ENCODE measurements at places on chromosomes 4 and X.

DNA sequence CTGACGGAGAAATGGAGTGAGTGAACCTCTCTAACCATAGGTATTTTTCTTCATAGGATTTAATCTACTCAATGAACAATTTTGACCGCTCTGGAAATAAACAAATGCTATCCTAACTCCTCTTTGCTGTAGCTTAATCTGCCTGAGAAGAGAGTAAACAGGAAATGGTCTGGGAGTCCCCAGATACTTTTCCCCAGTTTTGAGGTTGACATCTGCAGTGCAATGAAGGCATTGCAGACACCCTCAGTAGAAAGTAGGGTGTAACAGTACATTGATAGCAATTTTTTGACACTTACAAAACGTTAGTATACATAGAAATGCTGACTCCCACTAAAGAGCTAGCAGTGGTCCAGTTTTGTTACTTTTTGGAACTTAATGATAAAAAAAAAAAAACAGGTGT, 495.9 kb upstream of the FAM241A start:
- no peak for DNase-seq

DNA sequence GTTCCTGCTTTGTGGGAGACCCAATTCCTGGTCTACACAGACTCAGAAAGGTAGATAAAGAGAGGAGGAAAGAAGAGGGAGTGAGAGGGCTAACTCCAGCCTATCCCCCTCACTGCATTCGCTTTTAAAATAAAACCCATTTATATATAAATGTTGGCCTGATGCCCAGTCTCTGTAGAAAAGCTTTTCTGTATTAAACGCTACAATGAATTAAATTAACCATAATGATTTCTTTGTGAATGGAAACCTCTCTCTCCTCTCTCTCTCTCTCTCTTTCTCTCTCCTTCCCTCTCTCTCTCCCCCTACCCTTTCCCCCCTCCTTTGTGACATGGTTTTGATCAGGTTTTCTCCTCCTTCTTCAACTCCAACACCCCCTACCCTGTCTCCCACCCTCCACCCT, 34.8 kb downstream of the PJA1 start:
- peak; percentile 28 for DNase-seq

DNA sequence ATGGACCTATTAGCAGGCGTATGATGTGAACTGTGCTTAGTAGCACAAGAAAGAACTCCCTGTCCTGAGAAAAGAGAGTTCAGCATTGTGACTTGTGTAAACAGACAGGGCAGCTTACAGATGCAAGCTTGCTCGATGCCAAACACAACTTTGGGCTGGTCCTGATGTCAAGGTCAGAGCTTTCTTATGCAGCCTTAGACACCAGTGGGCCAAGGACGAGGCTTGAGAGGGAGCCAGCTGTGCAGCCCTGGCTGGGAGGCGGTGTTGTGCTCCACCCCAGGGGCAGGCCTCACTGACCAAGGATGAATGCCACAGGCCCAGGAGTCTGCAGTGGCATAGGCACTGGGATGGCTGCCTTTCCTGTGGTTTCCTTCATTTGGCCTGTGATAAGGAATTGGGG, 35.4 kb downstream of the JADE1 start:
- no peak for DNase-seq

- no peak for DNase-seq
Observed at GRCh38 chr4:176889776-176890175, 97.1 kb upstream of the VEGFC start.

GRCh38 chr4:133178956-133179355, 29.9 kb downstream of the PCDH10 start:
- DNase-seq, result no peak

DNA sequence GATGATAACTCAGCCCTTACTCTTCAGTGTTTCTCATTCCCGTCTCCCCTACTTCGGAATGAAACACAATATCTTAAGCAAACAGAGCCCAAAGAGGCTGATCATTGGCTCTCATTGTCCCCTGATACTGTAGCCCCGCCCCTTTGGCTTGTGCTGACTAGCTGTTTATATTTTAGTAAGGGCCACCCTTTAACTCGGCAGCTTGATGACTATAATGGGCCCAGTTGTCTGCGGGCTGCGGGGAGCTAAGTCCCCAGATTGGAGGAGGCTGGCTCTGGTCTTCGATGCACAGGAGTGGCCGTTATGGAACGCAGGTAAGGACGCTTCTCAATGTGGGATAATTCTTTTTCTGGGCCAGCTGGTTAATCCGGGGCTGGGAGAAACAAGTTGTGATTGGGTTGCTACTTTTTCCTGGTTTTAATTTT, at the start of gene TRIM2:
TSS of gene TRIM2 (plus strand) at position 197 of the 425 bp plus-strand sequence. CDS start at position 285, 88 bp downstream.
- no peak for DNase-seq

GRCh38 chr4:14111730-14112181, 484.2 kb upstream of the BOD1L1 start:
- no peak for DNase-seq

GRCh38 chrX:100648458-100649417, 4.7 kb downstream of the SRPX2 start:
- DNase-seq, result no peak

- DNase-seq, result no peak
Observed at GRCh38 chr4:25069014-25069413, 38.3 kb upstream of the LGI2 start.

DNA sequence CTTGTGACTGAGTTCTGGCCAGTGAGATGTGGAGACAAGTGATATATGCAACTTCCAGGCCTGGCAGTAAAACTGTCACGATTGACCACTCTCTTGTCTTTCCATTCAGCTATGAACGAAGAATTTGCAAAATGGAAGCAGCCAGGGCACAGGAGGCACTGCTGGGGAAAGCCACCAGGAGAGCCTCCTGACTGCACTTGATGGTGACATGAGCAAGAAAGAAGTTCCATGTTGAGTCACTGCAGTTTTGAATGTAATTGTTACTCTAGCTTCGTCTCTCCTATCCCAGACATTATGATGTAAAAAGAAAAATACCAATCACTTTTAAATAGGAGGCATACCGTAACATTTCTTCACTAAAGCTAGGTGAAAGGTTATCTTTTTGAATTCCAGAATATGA, 32.4 kb upstream of the ZCCHC4 start:
- no peak for DNase-seq

DNA sequence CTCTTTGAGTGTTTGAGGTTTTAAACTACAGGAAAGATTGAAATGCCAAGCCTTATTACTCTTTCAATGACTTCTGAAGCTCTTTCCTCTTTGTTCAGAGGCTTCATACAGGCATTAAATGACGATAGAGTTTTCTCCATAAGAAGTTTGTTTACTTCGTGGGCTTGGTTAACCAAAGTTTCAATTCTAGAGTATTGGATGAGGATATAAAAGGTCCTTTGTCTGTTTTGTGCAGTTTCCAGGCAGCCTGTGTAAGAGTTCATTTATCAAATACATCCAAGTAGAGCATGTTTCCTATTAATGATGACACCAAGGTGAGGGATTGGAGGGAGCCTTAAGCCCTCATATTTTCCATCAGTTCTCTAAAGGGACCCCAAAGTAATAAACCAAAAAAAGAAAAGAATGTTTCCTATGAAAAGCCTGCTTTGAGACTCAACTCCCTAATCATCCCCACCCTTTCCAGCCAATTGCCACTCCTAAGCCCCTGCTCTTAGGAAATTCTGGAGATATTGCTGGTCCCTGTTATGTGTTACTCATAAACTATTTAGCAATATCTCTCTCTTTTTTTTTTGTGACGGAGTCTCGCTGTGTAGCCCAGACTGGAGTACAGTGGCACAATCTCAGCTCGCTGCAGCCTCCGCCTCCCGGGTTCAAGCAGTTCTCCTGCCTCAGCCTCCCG, 106.2 kb upstream of the IL13RA1 start:
- no peak for DNase-seq

DNA sequence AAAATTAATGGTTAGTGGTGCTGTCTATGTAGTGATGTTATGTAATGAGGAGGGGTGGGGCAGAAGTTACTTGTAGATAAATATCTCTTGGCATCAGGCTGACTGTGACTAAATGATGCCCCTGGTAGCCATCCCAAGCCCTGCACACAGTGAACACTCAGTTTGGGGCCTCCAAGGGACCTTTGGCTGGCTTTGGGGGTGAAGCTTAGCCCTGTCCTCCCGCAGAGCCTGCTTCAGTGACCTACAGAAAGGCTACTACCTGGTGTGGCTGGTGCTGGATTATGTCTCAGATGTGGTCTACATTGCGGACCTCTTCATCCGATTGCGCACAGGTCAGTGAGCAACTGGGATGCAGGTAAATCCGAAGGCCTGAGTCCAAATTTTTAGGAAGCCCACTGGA, 7.8 kb downstream of the CNGA2 start:
- DNase-seq, result no peak

DNA sequence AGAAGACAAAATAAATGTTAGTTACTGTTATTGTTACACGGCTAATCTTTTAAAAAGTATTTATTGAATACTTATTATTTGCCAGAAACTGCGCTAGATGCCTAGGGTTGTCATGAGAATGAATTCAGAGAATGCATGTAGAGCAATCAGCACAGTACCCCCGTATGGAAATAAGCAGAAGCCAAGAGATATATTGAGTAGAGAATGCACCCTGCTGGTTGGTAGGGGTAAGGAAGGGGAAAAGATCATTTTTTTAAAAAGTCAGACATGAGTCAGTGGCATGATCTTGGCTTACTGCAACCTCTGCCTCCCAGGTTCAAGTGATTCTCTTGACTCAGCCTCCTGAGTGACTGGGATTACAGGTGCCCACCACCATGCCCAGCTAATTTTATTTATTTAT, 13.1 kb upstream of the DRP2 start:
- peak; percentile 3 for DNase-seq

GRCh38 chr4:25031077-25031621, 403 bp upstream of the LGI2 start:
- peak; percentile 15 for DNase-seq

DNA sequence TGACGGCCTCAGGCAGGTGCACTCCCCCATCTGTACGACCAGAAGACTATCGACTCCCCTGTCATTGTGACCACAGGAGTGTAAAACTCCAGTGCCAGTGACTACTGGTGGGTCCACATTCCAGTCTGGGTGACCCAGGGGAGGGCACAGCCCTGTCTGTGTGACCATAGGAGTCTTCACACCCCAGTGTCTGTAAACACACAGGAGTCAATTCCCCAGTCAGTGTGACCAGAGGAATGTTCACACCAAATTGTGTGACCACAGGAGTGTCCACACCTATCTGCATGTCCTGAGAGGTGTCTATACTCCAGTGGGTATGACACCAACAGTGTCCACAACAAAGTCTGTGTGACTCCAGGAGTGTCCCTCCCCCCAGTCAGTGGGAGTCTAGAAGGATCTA, 12.0 kb downstream of the FTSJ1 start:
- no peak for DNase-seq

DNA sequence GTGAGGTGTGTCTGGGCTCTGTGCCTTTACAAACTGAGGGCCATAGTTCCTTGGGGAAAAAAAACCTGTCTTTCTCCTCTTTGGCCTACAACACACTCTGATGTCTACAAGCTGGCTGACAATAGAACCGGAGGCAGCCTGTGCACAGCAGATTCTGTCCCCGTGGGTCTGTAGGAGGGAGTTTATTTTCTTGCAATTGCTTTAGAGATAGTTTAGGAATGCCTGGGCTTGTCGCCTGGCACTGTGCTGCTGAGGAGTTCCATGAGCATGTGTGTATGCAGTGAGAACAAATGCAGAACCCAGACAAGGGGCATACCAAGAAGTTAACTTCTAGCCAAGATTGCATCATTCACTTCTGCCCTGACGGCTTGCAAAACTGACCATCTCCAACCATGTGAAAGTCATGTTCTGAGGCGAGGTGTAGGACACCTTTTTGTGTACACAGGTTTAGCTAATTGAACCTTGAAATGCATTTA, 54.1 kb downstream of the CCNI start:
- no peak for DNase-seq

- no peak for DNase-seq
Observed at GRCh38 chr4:159390648-159391047, 287.8 kb downstream of the RAPGEF2 start.

DNA sequence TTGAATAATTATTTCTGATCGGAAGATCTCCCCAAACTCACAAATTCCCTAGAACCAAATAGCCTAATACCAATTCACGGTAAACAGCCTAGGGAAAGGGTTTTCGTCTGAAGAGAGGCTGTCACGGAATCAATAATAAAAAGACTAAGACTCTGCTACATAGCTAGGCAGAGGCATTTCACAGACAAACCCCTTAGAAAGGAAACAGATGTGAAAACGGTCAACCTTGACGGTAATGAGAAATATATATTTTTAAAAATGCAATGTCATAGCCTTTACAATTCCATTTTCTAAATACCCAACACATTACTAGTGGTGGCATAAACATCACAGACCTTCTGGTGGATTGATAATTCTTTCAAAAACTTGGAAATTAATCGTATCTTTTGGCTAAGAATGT, 28.4 kb downstream of the PROM1 start:
- DNase-seq, result no peak

GRCh38 chrX:66408507-66408906, 230.4 kb downstream of the EDA2R start:
- no peak for DNase-seq

- DNase-seq, result no peak
Observed at GRCh38 chr4:108674356-108674977, 24.1 kb downstream of the OSTC start.

- peak; percentile 13 for DNase-seq
Observed at GRCh38 chr4:128310266-128310697, 22.7 kb upstream of the PGRMC2 start.

DNA sequence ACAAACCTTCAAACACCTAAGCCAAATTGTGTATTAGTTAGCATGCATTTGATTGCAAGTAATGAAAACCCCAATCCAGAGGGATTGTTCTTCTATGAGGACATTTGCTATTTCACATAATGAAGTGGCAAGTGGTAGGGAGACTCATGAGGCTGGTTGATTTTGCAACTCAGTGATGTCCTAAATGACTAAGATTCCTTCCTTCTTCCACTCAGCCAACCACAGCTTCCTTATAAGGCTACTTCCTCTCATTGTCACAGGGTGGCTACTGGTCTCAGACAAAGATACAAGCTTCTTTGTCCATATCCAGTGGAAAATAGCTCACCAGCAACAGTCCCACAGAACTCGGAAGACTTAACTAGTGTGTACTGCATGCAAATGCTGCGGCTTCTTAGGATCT, 5.3 kb upstream of the OTC start:
- no peak for DNase-seq

DNA sequence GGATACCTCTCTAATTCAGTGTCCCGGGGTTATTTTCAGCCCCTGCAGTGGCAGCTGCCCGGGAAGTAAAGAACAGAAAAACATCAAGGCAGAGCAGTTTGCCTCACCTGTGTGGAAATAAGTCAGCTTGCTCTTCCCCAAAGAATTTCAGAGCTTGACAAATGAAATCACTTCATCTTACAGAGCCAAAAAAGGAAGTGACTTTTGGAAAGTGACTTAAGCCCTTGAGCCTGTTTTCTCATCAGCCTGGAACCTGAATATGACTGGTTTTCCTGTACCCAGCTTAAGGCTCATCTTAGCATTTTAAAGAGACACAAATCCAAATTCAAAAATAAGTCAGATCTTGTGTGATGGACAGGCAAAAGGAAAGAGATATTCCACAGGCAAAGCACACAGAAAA, 211.6 kb downstream of the RCHY1 start:
- no peak for DNase-seq

GRCh38 chrX:103849558-103849957, 17.5 kb upstream of the RAB9B start:
- DNase-seq, result no peak

DNA sequence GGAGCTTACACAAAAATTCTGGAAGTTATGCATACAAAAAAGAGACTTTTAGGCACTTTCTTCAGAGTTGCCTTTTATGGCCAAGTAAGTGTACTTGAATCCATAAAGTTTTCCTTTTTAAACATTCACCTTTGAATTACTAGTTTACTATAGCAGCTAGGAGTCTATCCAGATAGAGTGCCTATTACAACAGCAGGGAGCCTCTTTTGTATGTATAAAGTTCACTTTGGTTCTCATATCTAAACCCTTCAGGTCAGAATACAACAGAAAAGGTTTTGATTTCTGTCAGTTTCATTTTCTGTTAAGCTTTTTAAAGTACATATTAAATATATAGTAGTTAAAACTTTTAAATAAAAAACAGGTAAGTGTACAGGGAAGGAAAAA, 51.4 kb upstream of the IL13RA1 start:
- no peak for DNase-seq

Data from DMS79 treated with DMSO at 0.1 percent for 48 hours (cell line).